NCI-H524 (cell line): ENCODE measurements at places on chromosomes 16 and 17.

DNA sequence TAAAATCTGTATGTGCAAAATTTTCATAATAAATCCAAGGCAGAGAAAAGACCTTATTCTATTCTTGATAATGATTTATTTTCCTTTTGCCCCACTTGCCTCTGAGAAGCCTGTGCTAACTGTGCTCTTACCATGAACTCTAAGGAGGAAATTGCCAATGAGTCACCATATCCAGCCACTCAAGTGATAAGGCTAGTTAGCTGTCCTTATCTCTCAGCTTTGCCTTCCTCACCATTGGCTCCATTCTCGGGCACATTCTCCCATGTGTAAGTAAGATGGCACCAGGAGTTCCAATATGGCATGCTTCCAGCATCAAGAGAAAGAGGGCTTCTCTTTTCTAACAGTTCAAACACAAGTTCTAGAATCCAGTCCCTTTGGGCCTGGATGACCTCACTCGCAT is 142.4 kb downstream of the TOX3 start:
- no peak for DNase-seq

DNA sequence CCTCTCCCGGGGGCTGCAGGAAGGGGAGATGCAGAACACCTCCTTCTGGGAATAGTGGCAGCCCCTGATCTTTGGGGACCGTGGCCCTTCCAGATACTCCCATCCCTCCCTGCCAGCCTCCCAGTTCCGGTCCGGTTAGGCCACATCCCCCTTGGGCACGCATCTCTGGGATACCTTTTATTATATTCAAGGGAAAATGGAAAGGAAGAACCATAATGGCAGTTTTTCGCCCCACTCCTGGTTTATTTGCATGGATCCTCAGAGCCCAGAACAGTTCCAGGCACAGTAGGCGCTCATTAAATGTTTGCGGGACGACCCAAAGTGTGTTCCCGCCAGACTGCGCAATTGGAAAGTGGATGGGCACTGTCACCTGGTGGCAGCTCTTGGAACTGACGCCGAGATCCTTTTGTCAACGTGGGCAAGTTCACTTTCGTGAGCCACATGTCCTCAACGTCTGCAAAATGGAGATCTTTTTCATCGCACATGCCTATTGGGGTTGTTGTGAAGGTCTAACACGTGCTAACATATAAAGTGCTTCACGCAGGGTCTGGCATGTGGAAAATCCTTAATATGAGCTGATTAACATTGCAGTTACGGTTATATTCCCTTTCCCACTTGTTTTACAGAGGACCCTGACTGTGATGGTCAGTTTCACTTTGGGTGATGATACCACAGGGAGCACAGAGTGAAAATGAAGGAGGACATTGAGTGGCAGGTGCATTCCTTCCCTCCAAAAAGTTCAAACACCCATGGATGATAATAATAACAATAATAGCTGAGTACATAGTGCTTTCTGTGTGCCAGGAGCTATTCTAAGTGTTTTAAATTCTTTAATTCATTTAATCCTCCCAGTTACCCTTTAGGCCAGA is 1.7 kb upstream of the GPRC5B start:
- DNase-seq, result peak; percentile 83

- DNase-seq, result peak; percentile 68
Observed at GRCh38 chr17:9768381-9768934, 22.9 kb downstream of the DHRS7C start.

GRCh38 chr17:19485800-19486340 is 47.8 kb upstream of the SLC47A1 start:
- no peak for DNase-seq

- peak; percentile 97 for DNase-seq
Observed at GRCh38 chr16:27689711-27690110, 139.8 kb downstream of the KATNIP start.

- DNase-seq, result no peak
Observed at GRCh38 chr16:16028311-16028999, 79.0 kb downstream of the ABCC1 start.

- DNase-seq, result no peak
Observed at GRCh38 chr17:14559264-14560119, 258.6 kb downstream of the HS3ST3B1 start.

- DNase-seq, result no peak
Observed at GRCh38 chr17:80908776-80909175, 82.9 kb upstream of the CHMP6 start.

GRCh38 chr17:58913971-58914769 is 158.5 kb downstream of the PPM1E start:
- no peak for DNase-seq

GRCh38 chr17:38441429-38442061 is 13.3 kb downstream of the ARHGAP23 start:
- no peak for DNase-seq

GRCh38 chr17:78684026-78684425 is 98.0 kb downstream of the CYTH1 start:
- DNase-seq, result peak; percentile 20

GRCh38 chr16:79758615-79759346 is 158.2 kb upstream of the MAF start:
- DNase-seq, result no peak

DNA sequence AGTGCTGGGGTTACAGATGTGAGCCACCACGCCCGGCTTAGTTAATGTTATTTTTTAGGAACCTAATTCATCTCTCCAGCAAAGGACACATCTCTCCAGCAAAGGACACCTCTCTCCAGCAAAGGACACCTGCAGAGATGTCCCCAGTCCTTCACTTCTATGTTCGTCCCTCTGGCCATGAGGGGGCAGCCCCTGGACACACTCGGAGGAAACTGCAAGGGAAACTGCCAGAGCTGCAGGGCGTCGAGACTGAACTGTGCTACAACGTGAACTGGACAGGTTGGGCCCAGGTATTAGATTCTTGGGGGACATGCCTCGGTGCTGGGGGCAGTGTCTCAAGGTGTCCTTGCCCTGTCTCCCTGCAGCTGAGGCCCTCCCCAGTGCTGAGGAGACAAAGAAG is 4.7 kb downstream of the PFAS start:
- no peak for DNase-seq

GRCh38 chr17:32873114-32873513 is 3.8 kb downstream of the MYO1D start:
- DNase-seq, result no peak

- no peak for DNase-seq
Observed at GRCh38 chr17:39736319-39737165, 1.2 kb upstream of the GRB7 start.

DNA sequence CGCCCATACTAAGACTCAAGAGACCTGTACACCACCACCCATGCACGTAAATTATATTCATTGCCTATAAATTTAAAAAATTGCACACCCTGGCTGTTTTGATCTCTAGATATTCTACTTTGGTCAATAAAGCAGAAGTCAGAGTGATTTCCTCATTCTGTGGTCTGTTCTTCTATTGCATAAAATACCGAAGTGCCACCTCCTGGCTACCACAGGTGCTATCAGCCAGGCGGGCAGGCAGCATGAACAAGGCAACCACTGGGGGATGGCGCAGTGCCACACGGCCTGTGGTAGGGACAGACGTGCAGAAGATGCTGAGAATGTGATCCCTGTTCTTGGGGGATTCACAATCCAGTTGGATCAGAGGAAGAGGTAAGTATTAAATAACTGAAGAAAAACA is 122.3 kb downstream of the CDK5R1 start:
- DNase-seq, result peak; percentile 89

DNA sequence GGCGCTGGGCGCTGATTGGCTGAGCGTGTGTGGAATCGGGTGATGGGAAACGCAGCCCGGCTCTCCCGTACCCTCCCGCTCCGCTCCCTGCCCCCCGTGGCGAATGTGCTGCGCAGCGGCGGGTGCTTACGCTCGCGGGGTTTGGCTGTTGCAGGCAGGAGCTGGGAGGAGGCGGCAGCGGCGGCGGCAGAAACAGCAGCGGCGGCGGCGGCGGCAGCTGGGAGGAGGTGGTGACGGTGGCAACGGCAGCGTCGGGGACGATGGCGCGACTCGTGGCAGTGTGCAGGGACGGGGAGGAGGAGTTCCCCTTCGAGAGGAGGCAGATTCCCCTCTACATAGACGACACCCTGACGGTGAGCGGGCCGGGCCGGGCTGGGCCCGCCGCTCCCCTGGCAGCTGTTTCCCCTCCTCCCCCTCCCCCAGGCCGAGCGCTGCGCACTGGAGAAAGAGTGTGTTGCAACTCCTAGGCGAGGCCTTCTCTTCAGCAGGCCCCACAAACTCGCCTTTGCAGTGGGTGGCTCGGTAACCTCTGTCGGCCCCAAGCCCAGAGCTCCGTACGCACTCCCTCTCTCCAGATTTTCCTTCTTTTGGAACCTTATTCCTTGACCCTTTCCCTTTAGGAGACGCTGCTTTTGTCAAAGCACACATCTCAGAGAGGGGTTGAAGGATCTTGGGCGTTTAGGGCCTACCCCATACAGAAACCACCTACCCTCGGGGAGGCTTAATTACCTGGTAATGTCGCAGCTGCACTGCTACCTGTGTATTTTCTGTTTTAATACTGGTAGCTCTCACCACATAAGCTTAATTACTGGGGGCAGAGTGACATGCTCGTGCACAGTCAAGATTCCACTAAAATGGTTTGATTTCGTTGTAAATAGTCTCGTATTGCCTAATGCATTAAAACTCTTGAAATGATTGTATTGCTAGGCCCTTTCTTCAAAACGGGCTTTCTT is 1.0 kb downstream of the GGNBP2 start:
- DNase-seq, result peak; percentile 93

GRCh38 chr16:11794996-11795886 is 1.8 kb downstream of the ZC3H7A start:
- no peak for DNase-seq

DNA sequence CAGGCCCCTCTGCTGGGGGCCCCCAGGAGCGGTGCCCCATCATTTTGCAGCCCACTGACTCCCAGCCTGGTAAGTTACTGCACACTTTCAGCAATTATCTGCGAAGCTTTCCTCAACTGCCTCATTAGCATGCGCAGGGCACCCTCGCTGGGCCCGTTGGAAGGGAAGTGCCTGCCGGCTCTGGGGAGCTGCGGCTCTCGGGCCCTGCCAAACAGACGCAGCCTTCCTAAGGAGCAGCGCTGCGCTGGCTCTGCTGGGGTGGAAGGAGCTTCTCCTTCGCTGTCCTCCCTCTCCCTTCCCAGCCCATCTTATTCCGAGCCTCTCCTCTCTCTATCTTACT is 71.0 kb downstream of the RBBP6 start:
- peak; percentile 41 for DNase-seq

DNA sequence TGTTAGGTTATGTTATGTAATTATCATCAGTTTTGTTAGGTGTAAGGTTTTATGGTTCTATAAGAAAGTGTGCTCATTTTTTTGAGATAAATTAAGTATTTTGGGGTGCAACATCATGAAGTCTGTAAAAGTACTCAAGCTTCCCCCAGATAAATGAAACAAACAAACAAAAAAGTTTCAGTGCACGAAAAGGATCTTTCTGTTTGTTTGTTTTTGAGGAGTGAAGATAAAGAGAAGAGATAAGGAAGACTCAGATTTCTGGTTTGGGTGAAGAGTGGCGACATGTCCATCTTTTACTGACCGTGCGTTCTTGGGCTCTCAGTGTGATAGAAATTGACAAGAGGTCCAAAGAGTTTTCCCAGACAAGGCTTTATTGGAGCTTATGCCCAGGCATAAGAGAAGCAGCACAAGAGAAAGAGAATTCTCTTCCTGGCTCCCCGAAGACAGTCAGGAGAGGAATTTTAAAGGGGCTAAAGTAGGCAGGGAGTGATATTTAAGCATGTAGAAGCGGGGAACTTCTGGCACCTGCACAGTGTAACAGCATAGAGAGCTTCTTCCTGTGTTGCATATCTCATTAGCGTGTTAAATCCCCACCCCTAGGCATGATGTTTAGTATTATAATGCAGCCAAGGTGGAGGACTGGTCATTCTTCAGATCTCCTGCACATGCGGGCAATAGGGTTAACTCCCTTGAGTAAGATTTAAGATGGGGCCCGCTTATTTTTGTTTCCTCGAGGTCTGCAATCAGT is 71.3 kb downstream of the PLCG2 start:
- DNase-seq, result no peak

DNA sequence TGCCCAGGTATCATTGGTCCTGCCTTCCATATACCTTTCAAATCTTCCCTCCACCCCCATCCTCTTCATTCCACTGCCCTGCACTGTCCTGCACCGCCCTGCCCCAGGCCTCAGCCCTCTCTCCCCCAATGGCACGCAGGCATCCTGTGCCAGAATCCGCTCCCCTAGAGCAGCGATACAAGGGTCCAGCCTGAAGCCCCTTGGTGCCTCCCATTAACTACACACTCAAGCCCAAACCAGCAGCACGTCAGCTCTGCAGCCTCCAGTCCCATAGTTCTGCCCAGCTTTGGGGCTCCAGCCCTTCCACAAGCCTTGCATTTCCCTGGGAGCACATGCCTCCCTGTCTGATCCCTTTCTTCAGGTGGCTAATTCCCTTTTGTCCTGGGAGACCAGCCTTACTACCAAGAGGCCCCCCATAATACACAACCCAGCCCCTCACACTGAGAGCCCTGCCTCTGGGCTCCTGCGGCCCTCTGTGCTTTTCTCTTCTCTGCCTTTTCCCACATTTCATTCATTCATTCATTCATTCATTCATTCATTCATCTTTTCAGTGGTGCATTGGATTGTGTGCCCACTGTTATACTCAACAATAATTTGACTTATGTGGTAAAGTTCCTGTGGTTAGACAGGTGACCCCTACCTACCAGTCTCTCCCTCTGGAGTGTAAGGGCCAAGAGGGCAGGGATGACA is 26.8 kb upstream of the DLX3 start:
- DNase-seq, result no peak

- no peak for DNase-seq
Observed at GRCh38 chr16:21673469-21673868, 9.7 kb downstream of the OTOA start.

- no peak for DNase-seq
Observed at GRCh38 chr16:4981473-4981872, 23.3 kb downstream of the SEC14L5 start.

DNA sequence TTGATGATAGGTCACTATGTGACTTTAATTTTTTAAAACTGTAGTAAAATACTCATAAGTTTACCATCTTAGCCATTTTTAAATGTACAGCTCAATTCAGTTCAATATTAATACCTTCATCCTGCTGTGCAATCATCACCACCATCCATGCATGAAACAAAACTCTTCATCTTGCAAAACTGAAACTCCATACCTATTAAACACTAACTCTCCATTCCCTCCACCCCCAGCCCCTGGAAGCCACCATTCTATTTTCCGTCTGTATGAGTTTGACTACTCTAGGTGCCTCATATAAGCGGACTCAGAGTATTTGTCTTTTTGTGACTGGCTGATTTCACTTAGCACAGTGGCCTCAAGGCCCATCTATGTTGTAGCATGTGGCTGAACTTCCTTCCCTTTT is 9.4 kb upstream of the CNEP1R1 start:
- no peak for DNase-seq

DNA sequence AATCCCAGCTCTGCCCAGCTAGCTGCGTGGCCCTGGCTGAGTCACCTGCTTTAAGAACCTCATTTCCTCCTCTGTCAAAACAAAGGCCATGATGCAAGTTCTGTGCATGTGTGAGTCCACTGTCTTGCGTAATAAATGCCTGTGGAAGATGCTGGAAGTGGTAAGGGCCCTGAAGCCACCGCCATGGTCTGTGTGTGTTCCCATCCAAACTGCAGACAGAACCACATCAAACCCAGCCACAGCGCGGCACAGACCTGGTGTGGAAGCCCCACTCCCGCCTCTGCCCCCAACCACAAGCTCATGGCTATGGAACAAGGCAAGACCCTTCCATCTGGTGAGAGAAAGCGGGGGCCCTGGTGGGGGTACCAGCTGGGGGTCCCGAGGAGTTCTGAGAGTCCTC is 26.0 kb downstream of the NECAB2 start:
- DNase-seq, result no peak
